ENCODE measurements at places on chromosomes 7 and 10.

DNA sequence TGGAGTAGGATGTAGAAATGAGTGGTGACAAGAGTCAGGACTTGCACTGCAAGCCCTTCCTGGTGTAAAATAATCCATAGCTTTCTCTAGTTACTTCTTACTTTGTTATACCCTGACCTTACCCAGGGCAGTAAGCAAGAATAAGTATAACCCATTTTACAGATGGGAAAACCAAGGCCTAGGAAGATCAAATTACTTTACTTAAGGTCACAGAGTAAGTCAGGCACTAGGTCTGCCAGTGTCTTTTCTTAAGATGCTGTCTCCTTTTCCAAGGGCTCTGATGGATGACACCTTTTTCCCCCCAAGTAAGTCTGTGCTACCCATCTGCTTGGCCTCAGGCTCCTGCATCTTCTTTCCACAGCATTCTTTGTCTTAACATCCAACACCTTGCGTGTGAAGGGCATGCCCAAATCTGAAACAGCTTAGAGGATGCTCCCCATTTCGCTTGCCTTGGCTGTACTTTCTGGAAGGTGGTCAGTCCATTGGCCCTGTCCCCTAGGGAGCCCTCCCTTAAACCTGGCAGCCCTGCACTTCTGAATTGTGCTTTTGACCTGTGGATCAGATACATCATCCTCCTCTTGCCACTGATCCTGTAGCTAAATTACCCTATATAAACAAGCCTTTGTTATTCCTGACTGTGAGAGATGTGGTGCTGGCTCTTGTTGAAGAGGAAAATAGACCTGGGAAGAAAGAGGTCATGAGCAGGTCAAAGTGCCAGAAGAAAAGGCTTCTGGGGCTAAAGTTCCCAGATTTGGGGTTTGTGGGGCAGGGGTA is 168.6 kb downstream of the LRMDA start:
- DNase-seq: no peak

- no peak for DNase-seq
Measured at GRCh38 chr7:157575777-157576176, 239.0 kb downstream of the DNAJB6 start.

DNA sequence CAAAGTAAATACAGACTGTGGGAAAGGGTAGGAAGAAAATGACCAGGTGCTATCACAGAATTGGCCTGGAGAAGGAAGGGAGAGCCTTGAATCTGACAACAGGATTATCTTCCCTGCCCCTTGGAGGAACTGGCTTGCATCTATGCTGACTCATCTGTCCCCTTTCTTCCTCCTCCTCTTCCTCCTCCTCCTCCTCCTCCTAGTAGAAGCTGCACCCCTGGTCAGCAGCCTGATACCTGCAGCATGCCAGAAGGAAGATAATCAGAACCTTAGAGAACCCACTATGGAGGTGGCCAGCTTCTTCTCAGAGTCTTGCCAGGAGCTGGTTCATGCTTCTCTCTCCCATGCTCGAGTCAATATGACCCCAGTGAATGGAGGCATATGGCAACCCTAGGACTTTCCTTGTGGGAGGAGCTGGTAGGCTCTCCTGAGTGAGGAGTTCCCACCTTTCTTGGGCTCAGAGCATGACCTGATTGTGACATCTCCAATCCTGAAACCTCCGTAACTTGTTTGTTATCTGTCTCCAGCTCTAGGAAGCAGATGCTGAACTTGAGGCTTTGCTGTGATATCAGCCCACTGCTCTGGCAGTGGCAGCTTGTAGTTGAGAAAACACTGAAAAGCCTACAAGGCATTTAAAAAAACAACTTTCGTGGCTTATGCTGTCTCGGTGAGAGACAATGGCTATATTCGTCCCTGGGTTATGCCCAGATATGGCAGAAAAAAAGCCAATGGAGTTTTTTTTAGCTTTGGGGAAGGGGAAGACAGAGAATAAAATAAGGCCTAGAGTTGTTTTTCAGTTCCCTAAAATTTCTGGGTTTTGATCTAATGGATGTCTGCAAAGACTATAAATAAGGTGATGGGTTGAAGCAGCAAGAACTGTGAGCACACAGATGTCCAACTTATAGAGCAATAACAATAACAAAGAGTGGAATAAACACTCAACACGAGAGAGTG is 60.6 kb downstream of the CDHR3 start:
- no peak for DNase-seq

DNA sequence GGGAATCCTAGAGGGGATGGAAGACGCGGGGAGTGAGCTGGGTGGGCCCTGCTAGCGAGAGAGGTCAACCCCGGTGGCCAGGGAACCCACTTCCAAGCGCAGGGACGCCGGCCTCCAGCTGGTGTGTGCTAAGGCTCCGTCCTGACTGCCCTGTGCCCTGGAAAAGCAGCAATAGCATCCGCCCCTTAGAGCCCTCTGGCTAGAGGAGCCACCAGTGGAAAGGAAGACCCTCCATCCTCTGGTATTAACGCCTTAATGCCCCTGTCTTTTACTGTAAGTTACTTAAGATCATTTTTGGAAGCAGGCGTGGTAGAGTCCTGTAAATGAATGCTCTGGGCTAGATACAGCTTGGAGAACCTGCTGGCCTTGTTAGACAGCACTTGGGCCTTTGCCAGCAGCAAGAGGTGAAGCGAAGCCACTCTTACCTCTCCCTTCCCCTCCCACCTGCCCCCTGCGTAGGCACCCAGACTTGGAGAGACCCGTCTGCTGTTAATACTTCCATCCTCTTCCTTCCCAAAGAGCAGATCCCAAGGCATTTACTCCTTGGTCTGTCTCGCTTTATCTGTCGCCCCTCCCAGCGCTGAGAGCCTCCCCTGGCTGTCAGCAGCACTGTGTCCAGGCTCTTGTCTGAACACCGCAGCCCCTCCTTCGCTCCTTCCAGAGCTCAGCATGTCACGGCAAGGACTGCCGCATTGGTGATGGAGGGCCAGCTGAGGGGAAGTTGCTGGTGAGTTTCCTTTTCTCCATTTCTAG is 4.6 kb downstream of the REPIN1 start:
- no peak for DNase-seq

DNA sequence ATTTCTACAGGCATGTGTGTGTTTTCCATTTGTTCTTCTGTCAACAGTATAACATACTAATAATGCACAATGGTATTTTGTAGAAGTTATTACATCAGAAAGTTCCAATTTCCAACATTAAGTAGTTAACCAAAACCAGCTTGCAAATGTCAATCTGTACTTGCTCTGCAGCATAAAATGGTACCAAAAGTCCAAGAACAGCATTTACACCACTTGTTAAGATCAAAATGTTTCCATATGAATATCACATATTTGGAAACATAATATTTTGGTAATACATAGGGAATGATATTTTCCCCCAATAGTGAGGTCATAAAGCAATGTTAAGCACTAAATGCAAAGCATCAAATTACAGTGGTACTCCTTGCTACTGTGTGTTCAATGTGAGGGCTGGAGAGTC is 162.1 kb downstream of the ZNF438 start:
- no peak for DNase-seq

- no peak for DNase-seq
Measured at GRCh38 chr10:55146032-55146431, 345.0 kb upstream of the PCDH15 start.

DNA sequence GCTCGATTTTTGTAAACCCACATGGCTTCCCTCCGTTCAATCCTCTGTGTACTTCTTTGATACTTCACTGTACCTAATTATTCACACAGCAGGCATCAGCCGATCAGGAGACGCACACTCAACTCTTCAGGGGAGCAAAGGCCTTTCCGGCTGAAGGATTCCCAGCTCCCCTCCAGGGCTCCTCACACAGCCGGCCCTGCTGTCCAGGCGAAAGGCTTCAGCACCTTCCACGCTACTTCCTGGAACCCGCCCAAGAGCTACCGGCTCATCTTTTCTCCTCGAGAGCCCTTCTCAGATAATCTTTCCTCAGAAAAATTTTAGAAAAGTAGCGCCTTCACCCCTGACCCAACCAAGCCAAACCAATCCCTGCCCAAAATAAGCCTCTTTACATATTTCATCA is 270.4 kb downstream of the ZMYND11 start:
- DNase-seq: no peak

- no peak for DNase-seq
Measured at GRCh38 chr7:106609416-106609815, 51.5 kb downstream of the CCDC71L start.

GRCh38 chr10:89086801-89087521 is 96.4 kb downstream of the FAS start:
- DNase-seq: no peak

DNA sequence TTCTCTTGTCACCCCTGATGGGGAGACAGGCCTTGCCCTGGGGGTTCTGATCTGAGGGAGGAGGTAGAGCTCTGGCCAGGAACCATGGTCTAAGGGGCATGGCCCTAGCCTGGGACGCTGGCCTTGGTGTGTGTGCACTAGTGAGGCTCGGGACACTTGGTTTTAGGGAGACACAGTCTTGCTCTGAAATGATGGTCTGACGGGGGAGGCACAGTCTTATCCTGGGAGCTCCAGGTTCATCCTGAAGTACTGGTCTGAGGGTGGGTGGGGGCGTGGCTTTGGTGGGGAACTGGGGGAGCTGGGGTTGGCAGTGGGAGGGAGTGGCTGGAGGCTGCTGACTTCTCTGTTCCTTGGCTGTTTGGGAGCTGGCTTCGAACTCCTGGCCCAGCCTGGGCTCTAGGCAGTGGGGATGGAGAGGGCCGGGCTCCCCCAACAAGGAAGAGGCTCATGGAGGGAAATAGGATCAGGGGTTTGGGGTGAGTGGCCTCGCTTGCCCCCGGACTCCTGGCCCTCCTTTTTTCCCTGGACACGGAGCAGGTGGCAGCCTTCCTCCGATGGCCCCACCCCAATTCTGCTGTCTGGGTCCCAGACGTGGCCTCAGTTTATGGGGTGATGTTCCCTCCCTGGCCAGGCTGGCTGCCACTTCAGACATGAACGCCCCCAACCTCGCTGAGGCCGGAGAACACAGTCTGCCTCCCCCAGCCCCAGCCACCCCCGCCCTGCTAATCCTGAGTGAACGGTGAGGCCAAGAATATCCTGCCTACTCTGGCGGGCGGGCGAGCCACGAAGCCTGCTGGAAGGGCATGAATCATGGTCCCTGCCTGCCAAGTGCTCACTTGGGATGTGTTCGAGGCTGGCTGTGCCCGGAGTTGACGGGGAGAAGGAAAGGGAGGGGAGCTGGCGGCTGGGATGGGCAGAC is 43.5 kb downstream of the TMEM270 start:
- no peak for DNase-seq

DNA sequence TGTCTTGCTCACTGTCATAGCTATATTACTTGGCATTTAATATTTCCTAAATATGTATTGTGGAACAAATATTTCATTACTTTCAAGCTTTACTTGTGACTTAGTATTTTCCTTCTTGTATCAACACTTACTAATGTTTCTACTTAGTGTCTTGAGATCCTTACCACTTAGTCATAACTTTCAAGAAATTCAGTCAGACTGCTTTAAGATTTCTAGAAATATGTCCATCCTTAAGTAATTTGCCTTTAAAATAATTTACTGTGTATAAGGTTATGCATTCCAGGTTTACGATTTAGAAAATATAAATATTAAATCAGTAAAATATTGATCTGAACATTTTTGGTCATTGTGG is 87.3 kb upstream of the CSTF2T start:
- DNase-seq: no peak

DNA sequence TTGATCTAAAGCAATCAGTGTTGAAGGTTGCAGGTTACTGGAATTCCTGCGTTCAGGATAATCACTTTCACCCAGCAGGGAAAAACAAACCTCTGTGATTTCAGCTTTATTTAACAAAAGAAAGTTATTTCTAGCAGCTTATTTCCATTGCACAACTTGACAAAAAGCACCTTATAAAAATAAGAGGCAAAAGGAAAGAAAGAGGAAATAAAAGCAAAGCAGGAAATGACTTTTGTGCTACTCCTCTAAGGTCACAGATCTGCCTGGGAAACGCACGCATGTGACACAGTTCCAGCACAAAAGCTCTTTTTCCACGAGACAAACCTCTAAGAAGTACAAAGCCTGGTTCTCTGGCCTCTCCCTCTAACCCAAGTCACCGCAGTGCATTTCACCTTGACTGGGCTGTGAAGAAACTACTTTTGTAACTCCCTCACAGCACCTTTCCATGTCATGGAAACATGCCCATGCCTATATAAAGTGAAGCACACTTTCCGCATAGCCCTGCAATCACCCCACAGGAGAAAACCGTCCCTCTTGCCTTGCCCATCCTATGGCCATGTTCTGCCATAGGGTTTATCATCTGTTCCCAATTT is 870 bp downstream of the ANK3 start:
- DNase-seq: no peak

GRCh38 chr7:14430926-14431325 is 441.5 kb upstream of the ETV1 start:
- DNase-seq: no peak

GRCh38 chr10:125415006-125415633 is 254.8 kb upstream of the CTBP2 start:
- no peak for DNase-seq

GRCh38 chr10:43219848-43220247 is 47.0 kb downstream of the RASGEF1A start:
- no peak for DNase-seq

- no peak for DNase-seq
Measured at GRCh38 chr7:131904760-131905327, 348.4 kb upstream of the PODXL start.

GRCh38 chr10:287814-288213 is 152.6 kb downstream of the ZMYND11 start:
- DNase-seq: no peak

DNA sequence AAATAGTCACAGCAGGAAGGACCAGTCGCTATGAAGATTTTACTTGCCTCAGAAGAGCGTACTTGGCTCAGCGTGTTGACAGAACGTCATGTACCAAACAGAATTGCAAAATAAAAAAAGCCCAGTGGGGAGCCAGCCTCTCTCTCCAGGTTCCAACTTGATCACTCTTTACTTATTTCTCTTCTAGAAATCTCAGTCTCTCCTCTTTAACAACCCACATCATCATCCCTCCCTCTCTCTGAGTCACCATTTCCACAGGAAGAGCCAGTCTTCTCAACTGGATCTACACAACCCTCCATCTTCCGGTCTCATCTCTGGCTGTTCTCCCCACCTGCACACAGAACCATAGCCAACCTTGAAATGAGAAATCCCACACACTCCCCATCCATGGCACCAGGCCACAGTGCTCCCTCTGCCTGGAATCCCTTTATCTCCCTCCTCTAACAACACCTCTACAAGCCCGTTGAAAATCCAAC is 718.3 kb downstream of the GRID1 start:
- no peak for DNase-seq

- no peak for DNase-seq
Measured at GRCh38 chr10:62264126-62264525, 4.5 kb downstream of the RTKN2 start.

- no peak for DNase-seq
Measured at GRCh38 chr10:70145166-70145665, 1.3 kb downstream of the TYSND1 start.

GRCh38 chr10:91672021-91672608 is 39.2 kb upstream of the PPP1R3C start:
- no peak for DNase-seq

DNA sequence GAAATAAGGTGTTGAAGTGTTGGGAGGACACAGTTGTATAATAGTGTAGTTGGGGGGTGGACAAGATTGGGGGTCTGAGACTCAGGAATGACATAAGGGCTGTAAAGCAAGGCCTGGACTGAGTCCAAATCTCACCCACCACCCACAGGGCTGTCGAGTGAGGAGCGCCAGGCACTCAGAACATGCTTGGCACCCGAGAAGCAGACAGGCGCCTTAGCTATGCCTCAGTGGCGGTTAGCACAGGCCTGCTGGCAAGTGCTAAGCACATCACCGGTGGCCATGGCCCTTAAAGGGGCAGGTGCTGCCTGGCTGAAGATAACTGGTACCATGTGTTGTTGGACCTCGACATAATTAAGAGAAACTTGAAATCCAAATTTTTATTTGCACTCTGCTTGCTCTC is 90.7 kb downstream of the COL13A1 start:
- no peak for DNase-seq

GRCh38 chr10:70943249-70943648 is 54.9 kb upstream of the PCBD1 start:
- DNase-seq: no peak

Data from cortex of kidney (tissue), 1 donor.